GM12864 (cell line): ENCODE measurements at places on chromosomes 16 and 17.

DNA sequence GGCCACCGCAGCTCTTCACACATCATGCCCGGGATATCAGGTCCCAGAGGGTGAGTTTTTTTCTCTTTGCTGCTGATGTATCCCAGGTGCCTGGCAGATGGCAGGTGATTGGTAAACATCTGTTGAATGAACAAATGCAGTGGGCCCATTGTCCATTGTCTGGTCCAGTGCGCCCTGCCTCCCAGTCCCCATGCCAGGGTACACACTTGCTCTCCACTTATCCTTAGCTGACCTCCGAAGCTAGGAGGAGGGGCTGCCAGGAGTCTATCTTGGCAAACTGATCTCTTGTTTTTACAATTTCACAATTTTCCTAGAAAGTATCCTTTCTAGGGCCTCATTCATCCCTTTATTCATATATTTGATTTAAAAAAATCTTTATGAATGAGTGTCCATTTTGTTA lies 196.0 kb downstream of the RAB11FIP4 start:
- DNase-seq, result no peak

DNA sequence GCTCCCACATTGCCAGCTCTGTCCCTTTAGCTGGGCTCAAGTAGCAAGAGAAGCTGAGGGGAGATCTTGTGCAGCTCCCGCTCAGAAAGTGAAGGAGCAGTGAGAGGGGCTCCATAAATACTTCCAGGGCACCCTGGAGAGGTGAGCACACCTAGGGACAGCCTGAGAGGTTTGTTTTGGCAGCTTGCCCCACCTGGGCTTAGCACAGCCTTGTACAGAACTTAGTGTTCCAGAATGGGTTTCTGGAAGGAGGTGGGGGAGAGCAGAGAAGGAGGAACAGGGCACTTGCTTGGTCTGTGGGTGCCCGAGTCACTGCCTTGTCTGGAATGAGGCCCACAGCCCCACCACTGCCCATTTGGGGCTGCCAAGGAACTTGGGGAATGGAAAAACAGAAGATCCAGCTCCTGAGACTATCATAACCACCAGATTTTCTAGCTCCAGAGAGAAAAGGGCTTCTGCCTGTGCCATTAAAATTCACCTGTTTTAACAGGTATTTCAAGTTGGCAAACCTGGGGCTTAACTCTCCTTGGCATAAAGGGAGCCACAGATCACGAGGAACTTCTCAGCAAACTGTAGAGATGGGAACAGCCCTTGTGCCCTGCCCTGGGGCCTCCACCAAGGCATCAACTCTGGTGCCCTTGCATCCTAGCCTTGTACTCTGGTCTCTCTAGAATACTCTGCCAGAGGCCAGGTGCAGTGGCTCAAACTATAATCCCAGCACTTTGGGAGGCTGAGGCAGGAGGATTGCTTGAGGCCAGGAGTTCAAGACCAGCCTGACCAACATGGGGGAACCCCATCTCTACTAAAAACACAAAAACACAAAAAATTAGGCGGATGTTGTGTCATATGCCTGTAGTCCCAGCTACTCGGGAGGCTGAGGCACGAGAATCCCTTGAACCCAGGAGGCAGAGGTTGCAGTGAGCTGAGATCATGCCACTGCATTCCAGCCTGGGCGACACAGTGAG lies 1.9 kb downstream of the PRR15L start:
- no peak for DNase-seq

- DNase-seq, result peak; percentile 27
Measured at GRCh38 chr17:32755045-32755805, 121.7 kb downstream of the MYO1D start.

- no peak for DNase-seq
Measured at GRCh38 chr17:64786337-64786736, 124.2 kb upstream of the SMURF2 start.

- DNase-seq, result no peak
Measured at GRCh38 chr16:25855063-25855462, 163.3 kb downstream of the HS3ST4 start.

GRCh38 chr16:710500-711075 lies 4.3 kb upstream of the METRN start:
- DNase-seq, result no peak

DNA sequence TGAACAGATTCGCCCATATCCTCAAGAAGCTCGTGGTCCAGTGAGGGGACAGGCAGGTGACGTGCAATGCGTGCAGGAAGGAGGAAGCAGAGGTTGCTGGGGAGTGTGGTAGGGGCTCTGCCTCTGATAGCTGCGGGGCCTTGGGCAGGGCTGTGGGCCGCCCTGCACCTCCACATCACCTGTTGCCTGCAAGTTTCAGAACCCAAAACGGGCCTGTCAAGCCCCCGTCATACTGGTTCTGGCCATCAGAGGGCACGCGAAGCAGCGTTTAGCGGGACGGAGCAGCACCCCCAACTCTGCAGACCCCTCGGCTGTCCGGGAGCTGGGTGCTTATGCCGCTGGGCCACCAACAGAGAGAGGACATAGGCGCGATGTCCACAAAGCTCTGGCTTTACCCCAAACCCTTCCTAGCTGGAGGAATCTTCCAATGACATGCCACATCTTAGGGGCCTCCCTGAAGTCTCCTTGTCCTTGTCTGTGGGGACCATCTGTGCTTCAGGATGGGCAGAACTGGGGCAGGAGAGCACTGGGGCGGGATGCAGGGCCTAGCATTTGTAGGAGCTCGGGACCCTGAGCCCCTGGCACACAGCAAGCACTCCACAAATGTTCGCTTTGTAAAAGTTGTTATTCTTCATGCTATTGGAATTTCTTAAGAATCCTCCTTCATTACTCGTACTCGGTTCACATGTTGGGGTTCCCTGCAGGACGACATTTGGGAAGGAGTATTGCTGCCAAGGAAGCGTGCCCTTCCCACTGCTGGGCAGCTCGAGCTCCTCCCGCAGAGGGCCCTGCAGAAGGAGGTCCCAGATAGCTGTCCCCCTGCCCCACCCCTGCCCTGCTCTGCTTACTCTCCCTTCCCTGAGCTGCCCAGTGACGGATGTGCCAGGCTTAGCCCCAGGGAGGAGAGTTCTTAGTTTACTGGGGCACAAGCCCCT lies 64.3 kb downstream of the CNGB1 start:
- DNase-seq, result no peak

DNA sequence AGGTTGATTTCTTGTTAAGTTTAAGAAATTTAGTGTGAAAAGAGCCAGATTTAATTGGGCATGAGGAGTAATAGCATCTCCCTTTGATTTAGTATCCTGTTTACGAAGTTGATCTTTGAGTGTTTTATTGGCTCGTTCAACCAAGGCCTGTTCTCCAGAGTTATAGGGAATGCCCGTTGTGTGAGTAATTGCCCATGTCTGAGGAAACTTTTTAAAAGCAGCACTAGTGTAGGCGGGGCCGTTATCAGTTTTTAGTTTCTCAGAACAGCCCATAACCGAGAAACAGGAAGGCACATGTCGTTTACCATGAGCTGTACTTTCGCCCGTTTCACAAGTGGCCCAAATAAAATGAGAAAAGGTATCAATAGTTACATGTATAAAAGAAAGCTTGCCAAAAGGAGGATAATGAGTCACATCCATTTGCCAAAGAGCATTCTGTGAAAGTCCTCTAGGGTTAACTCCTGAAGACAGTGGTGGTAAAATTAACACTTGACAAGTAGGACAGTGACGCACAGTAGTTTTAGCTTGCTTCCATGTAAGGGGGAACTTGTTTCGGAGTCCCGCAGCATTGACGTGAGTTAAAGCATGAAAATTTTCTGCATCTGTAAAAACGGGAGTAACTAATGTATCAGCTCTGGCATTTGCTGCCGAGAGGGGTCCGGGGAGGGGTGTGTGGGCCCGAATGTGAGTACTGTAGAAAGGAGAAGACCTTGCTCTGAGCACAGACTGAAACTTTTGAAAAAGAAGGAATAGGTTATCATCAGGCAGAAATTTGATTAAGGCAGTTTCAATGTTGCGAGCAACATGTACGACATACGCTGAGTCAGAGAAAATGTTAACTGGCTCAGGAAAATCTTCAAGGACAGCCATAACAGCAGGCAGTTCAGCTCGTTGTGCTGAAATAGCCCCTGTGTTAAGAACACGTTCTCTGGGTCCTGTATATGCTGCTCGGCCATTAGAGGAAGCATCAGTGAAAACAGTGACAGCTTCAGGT lies 18.5 kb upstream of the KCTD5 start:
- DNase-seq, result no peak

- DNase-seq, result no peak
Measured at GRCh38 chr17:74008196-74008595, 195.3 kb upstream of the RPL38 start.

DNA sequence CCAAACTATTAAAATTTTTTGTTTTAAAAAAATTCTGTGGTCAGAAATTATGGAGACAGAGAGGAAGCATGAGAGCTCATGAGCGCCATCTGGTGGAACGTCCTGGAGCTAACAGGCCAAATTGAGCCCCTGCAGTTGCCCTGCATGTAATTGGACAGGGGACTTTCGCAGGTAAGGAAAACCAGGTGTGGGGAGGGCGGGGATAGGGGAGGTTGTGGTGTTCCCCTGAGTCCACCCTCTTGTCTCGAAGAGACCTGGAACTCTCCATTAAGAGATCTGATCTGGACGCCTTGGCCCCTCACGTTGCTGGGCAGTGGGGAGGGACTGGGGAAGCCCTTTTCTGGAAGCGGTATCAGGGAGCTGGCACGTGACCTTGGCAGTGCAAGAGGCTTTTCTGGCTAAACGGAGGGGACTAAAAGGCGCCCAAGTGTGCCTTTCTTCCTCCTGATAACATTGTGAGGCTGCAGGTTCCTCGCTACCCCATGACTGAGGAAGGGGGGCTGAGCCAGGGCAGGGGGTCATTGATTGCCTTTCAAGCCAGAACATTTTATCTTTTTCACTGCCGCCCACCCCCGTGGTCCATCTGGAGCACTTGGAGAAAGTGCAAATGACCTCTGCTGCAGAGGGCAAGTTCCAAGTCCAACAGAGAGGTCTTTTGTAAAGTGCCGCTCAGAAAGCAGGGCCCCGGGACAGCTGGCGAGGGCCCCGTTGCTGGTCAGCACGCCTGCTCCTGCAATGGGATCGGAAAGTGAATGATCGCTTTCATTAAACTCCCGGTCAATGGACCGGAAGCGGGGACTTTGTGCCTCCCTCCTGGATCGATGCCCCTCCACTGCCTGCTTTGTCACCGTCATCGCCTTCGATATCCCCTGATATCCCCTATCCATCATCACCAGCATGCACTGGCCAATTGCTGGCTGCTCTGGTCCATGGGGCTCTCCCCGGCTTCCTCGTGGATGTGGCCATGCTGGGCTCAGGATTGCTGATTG lies 18.4 kb downstream of the PDILT start:
- no peak for DNase-seq

GRCh38 chr16:11349599-11350276 lies 4.5 kb downstream of the RMI2 start:
- no peak for DNase-seq

- DNase-seq, result no peak
Measured at GRCh38 chr16:22967521-22968095, 153.6 kb downstream of the HS3ST2 start.

DNA sequence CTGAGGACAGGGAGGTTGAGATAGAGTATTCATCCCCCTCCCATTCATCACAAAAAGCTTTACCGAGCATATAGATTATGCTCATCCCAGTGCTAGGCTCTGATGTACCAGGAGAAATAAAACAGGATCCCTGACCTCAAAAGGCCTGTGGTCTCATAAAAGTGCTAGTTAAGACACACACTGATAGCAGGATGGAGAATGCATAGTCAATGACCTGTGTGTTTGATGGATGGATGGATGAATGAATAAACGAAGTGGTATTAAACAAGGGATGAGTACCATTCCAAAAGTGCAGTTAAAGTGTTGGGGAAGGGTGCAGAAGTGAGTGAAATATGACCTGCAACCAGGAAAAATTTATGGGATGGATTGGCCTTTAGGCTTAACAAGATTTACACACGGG lies 133.9 kb upstream of the NUDT7 start:
- no peak for DNase-seq

GRCh38 chr16:69727916-69728270 lies 1.5 kb upstream of the NQO1 start:
- no peak for DNase-seq

- no peak for DNase-seq
Measured at GRCh38 chr17:61464130-61464842, 12.1 kb downstream of the TBX4 start.

DNA sequence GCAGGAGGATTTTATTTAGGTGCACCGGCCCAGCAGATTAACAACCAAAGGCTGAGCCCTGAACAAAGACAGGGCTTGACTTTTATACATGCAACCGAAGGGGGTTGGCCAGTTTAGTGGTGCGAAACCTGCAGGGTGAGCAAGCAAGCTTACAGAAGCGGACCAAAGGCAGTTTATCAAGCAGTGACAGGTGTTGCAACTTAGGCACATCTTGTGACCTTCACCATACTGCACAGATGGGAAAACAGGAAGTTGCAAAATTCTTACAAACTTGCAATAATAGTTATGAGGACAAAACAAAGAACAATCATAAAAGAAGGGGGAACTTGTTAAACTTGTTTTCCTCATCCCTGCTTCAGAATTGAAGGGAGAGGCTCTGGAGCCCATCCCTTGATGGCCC lies 1265.1 kb downstream of the CDH8 start:
- no peak for DNase-seq

DNA sequence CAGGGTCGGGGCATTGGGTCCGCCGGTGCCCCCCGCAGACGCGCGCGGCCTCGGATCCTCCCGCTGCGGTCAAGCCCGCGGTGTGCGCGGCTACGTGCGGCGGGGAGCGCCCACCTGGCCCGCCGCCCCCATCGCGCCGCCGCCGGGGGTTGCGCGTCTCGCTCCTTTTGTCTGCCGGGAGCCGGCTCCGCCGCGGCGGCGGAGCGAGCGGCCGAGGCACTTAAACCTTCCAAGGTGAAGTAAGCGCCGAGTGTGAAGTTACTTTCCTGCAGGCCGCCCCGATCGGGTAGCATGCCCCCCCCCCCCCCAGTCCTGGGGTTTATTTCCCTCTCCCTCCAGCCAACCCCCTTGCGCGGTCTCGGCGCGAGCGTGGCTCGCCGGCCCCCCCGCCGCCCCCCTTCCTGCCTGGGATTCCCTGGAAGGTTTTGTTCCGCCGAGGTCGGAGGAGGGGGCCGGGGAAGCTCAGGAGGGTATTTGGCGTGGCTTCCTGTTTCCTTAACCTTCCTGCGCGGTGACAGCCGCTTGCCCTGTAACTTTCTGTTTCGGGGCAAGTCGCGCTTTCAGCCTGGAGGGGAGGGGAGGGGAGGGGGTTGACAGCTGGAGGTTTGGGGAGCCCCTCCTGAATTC lies 56.6 kb upstream of the GSE1 start:
- DNase-seq, result no peak

DNA sequence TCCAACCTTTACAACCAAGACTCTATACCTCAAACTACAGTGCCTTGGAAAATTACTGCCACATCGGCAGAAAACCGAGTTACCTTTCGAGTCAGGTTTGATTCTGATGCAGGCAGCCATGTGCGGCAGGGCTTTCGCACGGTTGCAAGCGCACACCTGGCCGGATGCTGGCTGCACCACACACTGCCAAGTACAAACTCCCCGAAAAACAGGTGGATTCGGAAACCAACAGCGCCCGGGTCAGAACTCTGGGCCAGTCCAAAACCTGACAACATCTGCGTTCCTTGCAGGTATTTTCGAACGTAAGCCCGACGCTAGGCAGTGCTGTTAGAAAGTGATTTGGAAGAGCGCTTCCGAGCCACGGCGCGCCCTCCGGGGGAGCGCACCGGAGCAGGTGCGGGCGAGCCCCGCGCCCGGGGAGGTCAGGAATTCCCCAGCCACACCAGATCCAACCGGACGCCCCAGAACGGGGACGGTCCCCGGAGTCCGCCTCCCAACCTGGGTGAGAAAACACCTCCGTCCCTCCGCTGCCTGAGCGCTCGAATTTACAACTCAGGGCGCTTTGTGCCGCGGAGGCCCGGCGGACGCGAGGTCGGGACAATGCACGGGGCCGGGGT lies 1.2 kb downstream of the USP7 start:
- peak; percentile 65 for DNase-seq

- DNase-seq, result no peak
Measured at GRCh38 chr16:16086653-16087446, 136.4 kb downstream of the ABCC6 start.
